ENCODE measurements at places on chromosomes 12 and 14.

DNA sequence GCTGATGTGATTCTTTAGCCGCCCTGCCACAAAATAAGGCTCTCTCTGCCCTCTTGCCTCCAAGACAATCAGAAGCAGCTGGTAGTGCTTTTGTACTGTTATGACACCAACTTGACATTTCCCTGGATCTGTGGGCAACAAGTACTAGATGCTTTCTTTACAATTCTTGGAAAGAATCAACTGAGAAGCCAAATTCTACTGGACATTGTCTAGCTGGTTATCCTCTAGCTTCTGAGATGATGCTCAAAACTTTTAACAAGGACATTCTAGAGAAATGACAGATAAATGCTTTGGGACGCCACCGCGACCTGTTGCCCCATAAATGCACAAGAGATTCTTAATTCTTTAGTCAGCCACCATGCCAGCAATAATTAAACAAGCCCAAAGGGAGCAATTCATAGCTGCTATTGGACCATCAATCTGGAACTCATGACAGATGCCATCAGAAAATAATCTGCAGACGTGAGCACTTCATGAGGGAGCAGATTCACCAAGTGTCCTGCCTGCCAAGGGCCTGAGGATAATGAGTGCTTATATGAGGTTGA is 22.8 kb downstream of the FMNL3 start:
- ATAC-seq, result no peak

GRCh38 chr12:46523863-46524770 is 151.5 kb upstream of the SLC38A2 start:
- ATAC-seq, result peak; percentile 86

GRCh38 chr14:44812672-44813071 is 149.1 kb downstream of the KLHL28 start:
- ATAC-seq, result no peak

- no peak for ATAC-seq
Observed at GRCh38 chr14:80862983-80863382, 78.6 kb downstream of the CEP128 start.

DNA sequence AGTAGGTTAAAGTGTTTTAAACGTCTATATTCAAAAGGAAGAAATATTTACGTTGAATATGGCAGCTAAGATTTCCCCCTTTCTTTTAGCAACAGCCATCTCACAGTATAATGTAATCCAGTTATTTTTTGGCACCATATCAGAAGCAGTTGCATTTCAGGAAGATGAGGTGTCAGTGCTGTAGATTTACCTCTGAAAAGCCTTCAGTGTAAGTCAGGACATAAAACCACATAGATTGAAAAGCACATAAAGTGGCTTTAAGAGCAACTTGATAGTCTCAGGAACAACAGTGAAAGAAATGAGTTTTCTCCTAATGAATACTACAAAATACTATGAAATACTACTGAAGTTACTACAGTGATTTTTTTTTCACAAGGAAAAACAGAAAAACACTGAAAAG is 6.9 kb downstream of the MLH3 start:
- peak; percentile 75 for ATAC-seq

DNA sequence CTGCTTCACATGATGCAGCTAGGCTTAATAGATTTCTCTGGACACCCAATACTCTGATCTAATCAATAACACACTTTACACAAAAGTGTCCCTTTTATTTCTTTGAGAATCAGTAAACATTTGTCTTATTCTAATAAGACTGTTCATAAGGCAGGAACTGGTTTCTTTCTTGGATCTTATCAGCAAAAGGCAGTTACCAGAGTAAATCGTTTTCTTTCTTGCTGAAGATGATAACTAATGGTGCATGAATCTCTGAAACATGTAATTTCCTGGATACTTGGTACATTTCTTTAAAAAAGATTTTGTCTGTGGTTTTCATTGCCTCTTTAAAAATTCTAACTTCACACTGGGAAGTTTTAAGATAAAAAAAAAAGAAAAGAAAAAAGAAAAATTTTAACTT is 39.6 kb downstream of the WIF1 start:
- no peak for ATAC-seq

DNA sequence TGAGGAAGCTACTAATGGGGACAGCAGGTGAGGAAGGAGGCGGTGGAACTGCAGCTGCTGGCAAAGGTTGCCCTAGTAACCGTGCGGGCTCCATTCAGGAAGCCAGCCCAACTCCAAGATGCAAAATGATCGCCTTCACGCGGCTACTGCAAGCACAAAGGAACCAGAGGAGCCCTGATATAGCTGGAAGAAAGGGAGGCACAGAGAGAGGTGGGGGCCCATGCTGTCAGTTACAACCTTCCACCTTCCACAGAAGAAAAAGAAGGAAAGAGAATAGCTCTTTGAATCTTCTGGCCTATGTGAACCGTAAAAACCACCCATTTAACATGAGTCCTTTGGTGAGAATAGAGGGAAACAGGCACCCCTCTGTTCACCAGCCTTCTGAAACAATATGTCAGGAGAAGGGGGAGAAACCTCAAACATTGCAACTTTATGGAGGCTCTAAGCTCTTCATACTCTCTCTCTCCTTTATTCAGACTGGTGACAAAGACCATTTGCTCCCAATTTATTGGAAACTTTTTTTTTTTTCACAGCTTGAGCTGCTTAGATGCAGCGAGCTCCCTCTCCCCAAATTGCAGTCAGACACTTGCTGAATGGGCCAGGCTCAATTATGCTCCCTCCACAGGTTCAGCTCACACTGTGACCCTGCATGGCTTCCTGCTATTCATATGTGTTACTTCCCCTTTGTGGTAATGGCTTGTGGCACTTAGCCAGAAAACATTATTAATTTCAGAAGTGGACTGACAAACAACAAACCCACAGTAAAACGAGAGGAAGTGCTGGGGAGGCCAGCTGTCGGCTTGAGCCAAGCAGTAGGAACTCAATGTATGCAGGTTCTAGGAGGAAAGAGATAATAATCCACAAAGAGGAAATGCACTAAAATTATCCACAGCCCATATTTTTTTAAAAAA is 6.2 kb downstream of the DUSP6 start:
- ATAC-seq, result peak; percentile 37

- no peak for ATAC-seq
Observed at GRCh38 chr12:129927316-129927900, 23.6 kb upstream of the TMEM132D start.

- ATAC-seq, result no peak
Observed at GRCh38 chr14:20522332-20522731, 17.0 kb downstream of the RNASE10 start.

DNA sequence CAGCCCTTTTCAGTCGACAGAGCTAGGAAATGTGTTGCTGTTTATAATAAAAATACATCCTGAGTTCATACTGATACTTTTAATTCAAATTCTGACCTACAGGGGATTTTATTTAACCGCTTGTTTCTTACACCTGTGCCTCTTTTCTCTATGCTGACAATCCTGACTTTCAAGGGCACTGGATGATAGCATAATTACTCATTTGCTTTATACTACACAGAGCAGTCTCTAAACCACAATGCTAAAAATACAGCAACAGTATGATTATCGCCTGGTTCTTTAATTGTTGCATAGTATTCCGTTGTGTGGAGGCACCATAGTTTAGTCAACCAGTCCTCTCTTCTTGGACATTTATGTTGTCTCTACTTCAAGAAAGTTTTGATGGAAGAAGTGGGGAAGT is 372.9 kb downstream of the DPF3 start:
- ATAC-seq, result no peak

- ATAC-seq, result no peak
Observed at GRCh38 chr14:103737432-103738045, 21.9 kb downstream of the ZFYVE21 start.

- no peak for ATAC-seq
Observed at GRCh38 chr12:106942775-106943174, 12.9 kb upstream of the TMEM263 start.

- ATAC-seq, result peak; percentile 67
Observed at GRCh38 chr12:124906606-124907261, 7.7 kb downstream of the UBC start.

- no peak for ATAC-seq
Observed at GRCh38 chr12:97397008-97397407, 65.6 kb upstream of the RMST start.

DNA sequence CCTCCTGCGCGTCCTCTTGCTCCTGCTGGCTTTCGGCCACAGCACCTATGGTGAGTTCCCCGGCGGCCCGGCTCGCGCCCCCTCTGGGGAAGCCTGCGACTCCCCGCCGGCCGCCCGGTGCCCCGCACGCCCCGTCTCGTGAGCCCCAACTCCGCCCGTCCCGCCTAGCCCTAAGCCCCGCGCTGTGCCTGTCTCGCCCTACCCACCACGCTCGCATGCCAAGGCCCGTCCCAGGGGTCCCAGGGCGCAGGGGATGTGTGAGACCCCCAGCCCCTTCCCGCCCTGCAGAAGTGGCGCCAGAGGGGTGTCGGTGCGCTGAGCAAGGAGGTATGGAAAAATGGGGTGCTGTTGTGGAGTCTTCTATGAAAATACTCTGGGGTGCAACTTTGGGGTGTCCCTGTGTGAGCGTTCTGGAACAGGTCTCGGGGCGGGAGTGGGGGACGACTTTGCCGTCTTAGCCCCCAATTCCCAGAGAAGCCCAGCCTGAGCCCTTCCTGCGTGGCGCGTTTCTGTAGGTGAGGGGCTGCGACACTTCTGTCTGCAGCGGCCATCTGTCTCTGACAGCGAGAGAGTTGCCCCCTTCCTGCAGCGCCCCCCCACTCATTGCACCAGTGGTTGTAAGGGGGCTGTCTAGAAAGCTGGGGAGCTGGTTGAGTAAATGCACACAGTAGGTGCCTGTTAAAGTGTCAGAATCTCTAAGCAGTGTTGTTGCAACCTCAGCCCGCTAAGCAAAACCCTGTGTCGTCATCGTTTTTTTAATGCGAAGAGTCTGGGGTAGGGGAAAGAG is 587 bp downstream of the DLK1 start:
- ATAC-seq, result no peak

DNA sequence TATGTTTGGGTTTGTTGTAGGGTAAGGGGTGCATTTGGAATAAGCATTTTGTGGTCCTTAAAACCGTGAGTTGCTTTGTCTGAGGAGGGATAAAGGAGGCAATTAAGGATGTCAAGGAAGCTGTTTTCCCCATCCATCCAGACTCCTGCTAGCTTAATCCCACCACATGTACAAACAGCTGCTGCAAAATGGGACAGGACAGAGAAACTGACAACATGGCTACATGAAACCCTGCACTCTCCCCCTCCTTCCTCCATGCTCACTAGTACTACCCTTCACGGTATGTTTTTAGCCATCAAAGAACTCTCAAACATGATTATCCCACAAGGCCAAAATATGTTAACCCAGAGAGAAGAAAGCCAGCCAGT is 20.6 kb downstream of the ST8SIA1 start:
- ATAC-seq, result no peak

- ATAC-seq, result no peak
Observed at GRCh38 chr12:26080911-26081310, 43.9 kb downstream of the BHLHE41 start.

DNA sequence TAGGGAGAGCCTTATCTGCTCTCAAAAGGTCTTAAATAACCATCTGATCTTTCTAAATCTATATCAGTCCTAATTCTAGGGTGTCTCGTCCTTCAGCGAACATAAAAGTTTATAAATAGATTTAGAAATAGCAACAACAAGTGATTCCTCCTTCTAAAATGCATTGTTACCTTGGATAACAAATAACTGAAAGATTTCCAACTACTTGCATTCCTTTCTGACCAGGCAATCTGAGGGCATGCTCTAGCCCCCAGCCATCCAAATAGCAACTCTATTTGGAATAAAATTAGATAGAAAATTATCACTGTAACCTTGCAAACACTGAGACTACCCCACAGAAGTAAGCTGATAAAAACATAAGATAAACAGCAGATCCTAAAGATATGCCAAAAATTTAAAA is 21.8 kb upstream of the KRR1 start:
- peak; percentile 66 for ATAC-seq

DNA sequence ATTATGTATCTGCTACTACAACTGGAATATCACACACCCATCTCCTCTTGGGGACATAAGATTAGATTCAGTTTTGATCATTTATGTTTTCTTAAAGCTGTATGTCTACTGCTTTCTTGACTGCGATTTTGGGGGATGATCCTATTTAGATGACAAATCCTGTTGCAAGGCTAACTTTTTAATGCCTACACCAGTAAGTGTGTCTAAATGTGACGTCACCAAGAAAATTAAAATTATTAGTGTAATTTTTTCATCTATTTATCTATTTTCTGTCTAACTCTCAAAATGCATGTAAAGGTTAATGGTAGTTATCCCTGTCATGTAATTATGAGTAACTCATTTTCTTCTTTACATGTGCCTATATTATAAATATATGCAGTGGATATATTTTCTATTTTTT is 170.9 kb upstream of the PPFIA2 start:
- ATAC-seq, result no peak

DNA sequence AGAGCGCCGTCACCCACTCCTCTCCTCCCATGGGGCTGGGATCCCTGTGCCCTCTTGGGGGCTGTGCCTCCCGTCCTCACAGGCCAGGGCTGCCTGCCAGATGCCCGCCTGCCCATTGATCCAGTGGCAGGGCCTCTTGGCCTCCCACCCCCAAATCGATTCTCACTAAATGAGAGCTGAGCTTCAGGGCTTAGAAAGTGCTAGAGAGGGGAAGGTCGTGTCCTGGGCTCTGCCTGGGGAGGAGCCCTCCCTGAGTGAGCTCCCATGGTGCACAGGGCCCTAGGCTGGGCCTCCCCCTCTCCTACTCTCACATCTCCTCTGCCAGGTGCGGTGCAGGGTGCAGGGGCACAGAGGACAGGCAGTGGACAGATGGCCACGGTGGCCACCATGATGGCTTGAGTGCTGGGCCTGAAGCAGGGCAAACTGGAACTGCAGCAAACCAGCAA is 9.2 kb downstream of the BEGAIN start:
- no peak for ATAC-seq

- ATAC-seq, result no peak
Observed at GRCh38 chr12:3685830-3686229, 67.1 kb downstream of the CRACR2A start.

GRCh38 chr14:69887740-69888657 is 8.8 kb downstream of the SMOC1 start:
- ATAC-seq, result no peak

GRCh38 chr14:59591641-59592370 is 15.2 kb upstream of the CCDC175 start:
- no peak for ATAC-seq

DNA sequence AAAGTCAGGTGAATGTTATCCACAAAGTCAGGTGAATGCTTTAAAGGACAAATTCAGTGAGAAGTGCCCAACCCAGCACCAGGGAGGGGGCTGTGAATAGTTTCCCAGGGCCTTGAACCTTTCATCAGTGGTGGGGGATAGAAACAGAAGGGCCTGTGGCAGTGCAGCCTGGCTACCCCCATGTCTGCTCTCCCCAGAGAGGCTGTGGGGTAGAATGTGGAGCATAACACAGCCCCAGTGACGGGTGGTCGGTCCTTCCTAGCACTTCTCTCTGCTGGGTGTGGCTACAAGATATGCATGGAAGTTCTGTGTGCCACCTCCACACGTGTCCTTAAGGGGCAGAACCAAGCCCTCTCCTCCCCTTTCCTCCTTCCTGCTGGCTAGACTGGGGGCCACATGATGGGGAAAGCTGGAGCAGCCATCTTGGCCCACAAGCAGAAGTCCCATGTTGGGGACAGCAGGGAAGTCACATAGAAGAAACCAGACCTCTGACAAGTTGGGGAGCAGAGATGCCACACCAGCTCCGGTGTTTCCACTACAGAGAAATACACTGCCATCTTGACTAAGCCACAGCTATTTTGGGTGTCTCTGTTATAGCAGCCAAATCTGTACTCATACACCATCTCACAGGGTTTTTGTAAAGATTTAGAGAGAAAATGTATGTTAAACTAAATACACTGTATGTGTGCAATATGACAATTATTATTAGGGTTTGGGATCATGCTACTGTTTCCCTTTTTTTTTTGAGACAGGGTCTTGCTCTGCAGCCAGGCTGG is 17.0 kb downstream of the RITA1 start:
- ATAC-seq, result no peak

- ATAC-seq, result no peak
Observed at GRCh38 chr12:43312991-43313505, 239.0 kb downstream of the ADAMTS20 start.

- peak; percentile 37 for ATAC-seq
Observed at GRCh38 chr12:111268738-111269572, 99.9 kb downstream of the PHETA1 start.
